AG09319 (cell line): ENCODE measurements at places on chromosomes 2 and 18.

- peak; percentile 40 for DNase-seq
Observed at GRCh38 chr2:199462956-199463692, 5.4 kb upstream of the SATB2 start.

DNA sequence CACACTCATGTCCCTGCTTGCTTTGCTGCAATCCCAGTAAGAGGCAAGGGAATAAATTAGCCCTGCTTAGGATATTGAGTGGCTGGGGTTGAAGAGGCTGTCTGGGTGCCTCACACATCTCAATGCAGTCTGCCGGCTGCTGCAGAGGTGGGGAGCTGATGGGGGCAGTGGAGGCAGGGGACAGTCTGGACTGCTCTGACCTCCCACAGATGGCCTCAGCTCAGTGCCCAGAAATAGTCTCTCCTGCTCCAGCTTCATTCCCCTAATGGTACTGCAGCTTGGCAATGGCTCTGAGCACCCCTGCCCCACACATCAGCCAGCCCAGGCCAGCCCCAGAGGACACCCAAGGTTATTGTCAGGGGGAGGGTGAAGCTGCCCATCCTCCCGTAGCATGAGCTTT lies 21.5 kb upstream of the TNS1 start:
- DNase-seq = no peak

GRCh38 chr2:219104107-219105035 lies 43.6 kb upstream of the IHH start:
- DNase-seq = peak; percentile 35

DNA sequence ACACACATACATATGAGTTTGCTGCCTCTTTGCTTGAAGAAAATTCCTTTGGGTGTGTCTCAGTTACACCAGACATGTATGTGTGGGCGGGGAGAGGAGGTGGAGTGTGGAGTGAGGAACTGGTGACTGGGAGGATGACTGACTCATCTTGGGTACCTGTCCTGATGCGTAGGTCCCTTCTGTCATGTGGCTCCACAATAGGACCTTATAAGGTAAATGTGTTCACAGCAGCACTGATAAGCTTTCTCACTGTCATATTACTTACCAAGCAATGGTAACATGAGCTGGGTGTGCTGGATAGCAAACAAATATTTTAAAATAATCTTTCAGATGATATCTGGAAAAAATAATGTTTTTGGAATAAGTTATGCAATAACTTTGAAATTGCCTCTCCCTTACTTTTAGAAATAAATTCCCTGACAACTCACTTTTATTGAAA lies 45.1 kb downstream of the SLC9A2 start:
- DNase-seq = no peak

- DNase-seq = no peak
Observed at GRCh38 chr18:62329691-62330454, 4.8 kb downstream of the TNFRSF11A start.

GRCh38 chr2:27735263-27735904 lies 36.1 kb upstream of the MRPL33 start:
- peak; percentile 55 for DNase-seq

DNA sequence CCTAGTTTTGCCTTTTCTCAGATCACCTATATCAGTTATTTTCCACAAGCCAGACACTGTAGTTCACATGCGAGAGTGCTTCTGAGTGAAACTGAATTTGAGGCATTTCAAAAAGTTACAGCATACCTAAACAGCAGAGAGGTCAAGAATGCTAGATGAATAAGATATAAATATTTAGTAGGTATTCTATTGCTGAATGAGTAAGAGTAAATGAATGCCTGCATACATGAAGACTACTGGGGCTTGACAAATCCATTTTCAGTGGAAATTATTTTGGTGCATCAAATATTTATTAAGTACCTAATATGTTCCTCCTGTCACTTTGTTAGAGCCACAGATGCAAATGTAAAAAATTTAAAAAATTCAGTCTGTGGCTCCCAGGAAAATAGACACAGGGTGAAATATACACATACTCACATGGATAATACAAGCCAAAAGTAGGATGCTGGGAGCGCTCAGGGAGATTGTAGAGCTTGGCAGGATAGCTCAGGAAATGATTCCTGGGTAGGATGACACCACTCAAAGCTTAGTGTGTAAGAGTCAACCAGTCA lies 27.6 kb upstream of the CDC42EP3 start:
- DNase-seq = no peak

DNA sequence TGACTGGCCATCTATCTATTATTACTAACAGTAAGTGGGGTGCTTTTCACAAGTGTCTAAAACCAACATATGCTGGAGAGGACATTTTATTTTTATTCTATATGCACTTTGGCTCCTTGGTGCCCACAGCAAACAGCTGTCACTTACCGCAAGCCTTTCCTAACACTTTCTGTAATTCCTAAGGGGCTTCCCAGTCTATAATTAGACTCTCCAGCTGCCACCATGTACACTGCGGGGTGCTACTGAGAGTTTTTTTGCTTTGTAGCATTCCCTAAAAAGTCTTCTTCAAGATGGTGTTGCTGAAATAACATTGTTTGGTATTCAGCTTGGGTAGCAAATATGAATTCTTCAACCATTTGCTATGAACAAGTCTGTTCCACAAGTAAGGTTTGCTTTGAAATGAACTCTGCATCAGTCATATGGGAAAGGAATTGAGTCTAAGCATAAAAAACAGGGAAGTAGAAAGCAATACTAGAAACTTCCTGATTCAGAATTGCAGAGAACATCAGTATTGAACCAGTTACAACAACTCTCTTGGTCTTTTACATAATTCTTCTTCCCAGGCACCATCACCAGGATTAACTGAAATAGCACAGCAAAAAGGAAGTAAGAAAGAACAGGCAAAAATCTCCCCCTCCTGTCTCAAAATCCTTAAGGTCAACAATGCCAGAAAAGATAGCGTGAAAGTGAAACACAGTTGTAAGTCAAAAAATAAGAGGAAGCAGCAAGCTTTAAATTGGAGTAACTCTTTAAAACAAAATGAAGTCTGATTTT lies 28.6 kb downstream of the EPB41L3 start:
- no peak for DNase-seq

DNA sequence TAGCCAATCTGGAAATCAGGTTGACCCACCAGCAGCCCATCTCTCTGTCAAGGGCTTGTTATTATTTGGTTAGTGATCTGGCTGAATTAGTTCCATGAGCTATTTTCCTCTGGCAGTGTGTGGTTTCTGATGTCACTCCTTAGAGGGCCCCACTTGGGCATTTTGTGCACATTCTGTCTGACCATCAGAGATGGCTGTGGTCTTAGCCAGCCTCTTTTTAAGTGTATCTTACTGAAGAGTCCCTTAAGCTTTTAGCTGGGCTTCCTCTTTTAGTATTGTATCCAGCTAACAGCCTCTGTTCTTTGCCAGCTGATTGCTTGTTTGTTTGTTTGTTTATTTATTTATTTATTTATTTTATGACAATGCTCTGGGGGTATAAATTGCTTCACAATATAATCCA lies 951.1 kb upstream of the CNTNAP5 start:
- no peak for DNase-seq

DNA sequence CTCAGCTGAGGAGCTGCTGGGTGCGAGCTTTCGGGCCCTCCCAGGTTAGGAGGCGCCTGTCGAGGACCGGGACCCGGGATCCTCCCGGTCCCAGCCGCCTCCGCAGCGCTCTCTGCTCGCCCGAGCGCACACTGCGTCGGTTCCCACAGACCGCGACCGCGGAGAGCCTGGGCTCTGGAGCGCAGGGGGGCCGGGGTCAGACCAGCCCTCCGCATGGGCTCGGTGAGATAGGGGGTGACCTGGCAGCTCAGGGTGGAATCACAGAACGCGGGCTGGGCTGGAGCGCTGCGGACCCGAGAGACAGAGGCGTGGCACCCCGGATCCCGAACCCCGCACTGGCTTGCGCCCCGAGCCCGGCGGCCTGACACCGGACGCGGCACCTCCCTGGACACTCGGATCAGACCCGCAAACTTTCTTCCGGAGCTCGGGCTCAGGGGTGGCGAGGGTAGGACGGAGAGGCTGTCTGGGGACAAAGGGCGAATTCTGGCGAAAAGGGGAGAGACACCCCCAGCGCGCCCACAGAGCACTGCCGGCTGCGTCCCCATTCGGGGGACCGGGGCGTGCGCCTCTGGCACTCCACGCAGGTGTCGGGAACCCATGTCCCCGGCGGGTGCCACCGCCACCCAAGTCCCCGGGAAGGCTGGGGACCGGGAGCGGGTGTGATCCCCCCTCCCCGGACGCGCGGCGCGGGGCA lies 612 bp downstream of the DIPK1C start:
- no peak for DNase-seq

DNA sequence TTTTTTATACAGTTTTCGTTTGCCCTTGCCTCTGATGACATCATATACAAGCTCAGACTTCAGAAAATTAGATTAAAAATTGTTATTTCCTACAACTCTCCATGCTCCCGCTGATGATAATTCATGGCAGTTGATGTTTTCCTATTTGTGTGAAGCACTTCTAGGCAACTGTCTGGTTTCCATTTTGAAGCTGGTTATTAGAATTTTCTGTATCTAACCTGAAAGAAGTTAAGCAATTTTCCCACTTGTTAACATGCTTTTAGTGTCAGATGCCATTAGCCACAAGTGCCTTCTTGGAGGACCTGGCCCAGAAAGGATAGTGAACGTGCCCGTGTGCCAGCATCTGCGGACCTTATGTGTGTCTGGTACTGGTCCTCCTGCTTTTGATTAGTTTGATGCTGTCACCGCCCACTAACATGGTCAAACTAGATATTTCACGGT lies 347.6 kb upstream of the RAB12 start:
- peak; percentile 41 for DNase-seq

DNA sequence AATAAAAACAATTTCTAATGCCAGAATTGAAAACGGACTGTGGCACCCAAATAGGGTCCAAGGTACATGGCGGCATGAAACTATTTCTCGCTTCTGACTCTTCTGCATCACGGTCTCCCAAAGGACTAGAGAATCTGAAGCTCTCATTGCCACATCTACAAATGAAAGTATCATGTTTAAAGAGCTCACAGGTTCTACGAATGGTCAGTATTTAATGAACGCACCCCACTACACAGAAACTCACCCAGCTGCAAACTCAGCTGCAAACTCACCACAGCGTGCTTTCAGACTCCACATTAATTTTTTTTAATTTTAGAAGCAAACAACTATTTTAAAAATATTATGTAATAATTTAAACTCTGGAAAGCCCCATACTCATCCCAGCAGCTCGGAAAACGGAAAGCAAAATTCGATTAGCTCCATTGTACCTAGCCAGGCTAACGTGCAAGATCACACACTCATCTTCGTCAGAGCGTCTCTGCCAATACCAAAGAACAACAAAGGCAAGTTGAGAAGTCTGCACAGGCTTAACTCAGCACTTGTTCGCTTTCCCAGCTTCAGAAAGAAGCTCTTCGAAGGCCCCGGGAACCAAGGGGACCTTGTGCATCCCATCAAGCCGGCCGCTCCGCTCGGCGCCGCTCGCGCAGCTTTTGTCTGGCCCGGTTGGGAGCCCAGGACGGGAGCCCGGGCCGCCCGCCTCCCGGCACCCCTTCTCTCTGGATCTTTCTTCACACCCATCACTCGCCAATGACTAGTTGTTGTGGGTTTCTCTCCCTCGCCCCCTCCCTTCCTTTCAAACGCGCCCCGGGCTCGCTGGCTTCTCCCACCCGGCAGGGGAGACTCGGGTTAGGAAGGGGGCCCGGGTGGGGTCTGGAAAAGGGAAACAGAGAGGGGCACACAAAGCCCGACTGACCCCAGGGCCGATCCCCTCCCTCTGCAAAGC lies 785 bp downstream of the CLASP1 start:
- no peak for DNase-seq
